ENCODE measurements at places on chromosomes 4 and X.

DNA sequence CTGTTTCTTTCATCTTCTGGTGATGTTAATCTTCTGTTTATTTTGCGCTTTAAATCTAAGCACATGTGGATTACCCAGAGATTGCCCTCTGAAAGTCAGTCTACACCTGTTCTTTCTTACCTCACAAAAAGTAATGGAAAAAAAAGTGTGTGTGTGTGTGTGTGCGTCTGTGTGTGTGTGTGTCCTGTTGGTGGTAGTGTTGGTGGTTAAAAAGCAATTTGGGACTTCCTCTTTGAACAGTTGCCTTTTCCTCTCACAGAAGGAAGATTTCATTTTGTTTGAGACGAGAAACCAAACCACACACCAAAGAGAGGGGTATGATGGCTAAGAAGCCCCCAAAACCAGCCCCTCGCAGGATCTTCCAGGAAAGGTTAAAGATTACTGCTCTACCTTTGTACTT, at the start of gene STAP1:
Gene STAP1, plus strand, starts transcription at position 235 of the 400 bp plus-strand sequence. Its CDS starts 83 bp downstream, at position 318.
- DNase-seq: peak; percentile 53

DNA sequence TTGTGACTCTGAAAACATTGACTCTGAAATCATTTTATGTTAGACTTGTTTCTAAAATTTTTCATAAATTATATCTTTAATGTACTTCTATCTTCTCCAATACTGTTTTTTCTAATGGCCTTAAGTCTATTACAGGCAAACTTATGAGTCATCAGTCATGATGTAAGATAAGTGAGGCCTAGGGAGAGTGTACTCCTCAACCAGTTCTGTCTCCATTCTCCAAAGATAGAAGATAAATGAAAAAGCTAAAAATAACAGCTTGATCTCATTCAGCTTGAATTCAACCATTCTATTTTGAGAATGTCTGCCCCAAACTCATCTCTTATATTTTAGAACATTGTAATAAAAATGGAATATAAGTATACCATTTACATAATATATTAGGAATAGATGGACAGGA, 34.5 kb downstream of the STBD1 start:
- no peak for DNase-seq

DNA sequence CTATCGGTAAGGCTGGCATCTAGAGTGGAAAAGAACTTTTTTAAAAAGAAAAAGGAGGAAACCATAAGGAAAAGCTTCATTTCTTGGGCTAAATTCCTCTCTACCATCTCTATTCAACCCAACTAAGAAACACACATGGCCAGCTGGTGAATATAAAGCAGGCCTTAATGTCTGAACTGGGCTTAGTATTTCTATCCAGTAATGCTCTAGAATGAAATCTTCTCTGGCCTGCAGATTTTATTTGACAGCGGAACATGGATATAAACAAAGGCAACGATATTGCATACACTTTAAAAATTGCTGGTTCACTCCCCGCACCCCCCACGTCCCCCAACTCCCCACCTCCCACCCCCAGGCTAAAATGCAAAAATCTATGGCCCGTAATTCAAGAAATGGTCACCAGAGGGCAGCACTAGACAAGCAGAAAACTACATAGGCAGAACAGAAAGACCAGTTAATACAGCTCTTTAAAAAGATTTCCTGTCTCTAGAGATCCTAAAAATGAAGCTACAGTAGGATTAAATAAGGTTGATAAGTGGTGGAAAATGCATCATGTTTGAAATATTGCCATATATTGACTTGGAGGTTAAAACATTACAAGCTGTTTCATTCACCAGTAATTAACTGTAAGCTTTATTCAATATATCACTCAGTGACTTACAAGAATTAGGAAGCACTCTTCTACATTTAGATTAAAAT, 155.2 kb upstream of the GALNT7 start:
- DNase-seq: peak; percentile 64

- DNase-seq: no peak
Observed at GRCh38 chr4:82376109-82376508, 2.3 kb upstream of the HNRNPD start.

DNA sequence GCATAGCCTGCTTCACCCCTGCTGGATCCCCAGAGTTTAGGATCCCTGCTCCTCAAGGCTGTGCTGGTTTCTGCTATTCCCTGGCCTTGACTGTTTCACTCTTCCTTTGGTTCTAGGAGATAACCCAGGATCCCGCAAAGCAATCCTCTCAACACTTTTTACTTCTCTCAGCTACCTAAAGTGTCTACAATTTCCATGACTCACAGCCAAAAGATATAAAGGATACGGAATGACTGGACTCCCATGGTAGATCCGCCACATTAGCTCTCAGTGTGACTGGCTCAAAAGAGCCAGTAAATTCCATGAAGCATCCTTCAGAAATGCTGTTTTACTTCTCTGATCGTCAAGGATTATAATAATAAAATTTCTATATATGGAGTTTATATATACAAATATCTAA, 66.3 kb upstream of the TMEM164 start:
- DNase-seq: no peak

GRCh38 chrX:650811-651210, 20.2 kb downstream of the SHOX start:
- no peak for DNase-seq

- DNase-seq: no peak
Observed at GRCh38 chrX:15983034-15983433, 128.4 kb upstream of the AP1S2 start.

- DNase-seq: no peak
Observed at GRCh38 chr4:151711646-151712045, 49.2 kb downstream of the GATB start.

DNA sequence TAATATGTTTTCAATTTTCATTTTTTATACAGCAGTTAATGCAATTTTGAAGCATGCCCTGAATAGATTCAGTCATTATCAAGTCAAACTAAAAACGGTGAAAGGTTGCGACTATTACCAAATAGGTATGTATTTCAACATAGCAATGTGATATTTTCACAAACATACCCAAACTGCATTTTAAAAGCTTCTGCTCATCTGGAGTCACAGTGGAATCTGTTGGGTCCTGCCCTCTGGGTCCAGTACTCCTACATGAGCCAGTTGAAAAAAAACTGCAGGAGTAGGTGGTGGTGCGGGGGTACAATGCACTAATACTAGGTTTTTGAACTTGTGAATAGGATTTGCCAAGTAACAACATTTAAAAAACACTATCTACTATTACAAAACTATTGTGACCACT, 938 bp downstream of the GPR34 start:
- no peak for DNase-seq

DNA sequence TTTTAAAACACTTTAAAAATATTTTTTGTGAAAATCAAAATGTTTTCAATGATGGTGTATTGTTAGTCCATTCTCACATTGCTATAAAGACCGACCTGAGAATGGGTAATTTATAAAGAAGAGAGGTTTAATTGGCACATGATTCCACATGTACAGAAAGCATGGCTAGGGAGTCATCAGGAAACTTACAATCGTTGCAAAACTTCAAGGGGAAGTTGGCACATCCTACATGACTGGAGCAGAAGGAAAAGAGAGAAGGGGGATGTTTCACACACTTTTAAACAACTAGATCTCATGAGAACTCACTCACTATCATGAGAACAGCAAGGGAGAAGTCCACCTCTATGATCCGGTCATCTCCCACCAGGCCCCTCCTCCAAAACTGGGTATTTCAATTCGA, 110.7 kb downstream of the TMEM47 start:
- no peak for DNase-seq

DNA sequence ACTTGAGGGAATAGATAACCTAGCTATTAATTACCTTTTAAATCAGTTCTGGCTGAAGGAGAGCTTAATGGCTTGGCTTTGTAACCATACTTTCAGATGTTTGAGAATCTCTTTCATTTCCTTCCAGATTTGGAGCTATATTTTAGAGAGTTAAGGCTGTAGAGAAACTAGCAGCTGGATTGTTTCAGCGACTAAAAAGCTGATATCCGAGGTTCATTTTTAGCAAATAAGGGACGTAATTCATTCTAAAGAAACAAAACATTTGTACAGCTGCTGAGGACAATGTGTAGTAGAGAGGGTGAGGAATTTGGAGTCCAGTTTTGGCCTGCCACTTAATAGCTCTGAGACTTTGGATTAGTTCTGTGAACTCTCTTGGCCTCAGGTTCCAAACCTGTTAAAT, 12.2 kb downstream of the OSTC start:
- DNase-seq: no peak

GRCh38 chr4:8283161-8283560, 13.6 kb downstream of the HTRA3 start:
- no peak for DNase-seq

- no peak for DNase-seq
Observed at GRCh38 chr4:131427000-131427399, 1722.1 kb upstream of the PCDH10 start.

DNA sequence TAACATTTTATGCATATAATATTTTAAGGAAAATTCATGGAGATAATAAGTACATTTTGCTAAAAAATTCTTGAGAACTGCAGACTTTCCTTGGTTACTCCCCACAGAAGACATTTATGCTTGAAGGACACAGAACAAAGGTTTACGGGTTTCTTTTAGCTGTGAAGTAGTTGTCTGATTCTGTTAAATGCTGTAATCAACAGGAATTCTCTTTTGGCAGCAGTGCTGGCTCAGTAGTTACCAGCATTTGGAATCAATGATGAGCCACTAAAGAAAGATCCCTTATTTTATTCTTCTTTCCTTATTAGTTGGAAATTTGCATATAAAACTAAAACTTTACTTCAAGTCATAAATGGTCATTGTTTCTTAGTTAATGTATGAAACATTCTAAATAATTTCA, 199.3 kb upstream of the FAT4 start:
- no peak for DNase-seq

- no peak for DNase-seq
Observed at GRCh38 chrX:135200297-135200696, 29.1 kb upstream of the CT55 start.
